ENCODE measurements at places on chromosomes 12 and 14. TPM values are rescaled to one million over a fixed set of nuclear protein-coding genes. Genes with fewer than 3 reads are reported as not detected.

GRCh38 chr12:83224012-83224411 lies 537.3 kb downstream of the TMTC2 start:
- H3K4me1 ChIP-seq = no peaks in the 10 kb centered on the region
- no peak overlapping the region for H3K4me3 ChIP-seq
- H3K36me3 ChIP-seq = no peaks in the 10 kb centered on the region
- no peak for DNase-seq
- H3K27me3 ChIP-seq = no peaks in the 10 kb centered on the region

Gene LRTM2
- total RNA-seq = not detected

GRCh38 chr12:91127306-91127705 lies 16.0 kb upstream of the LUM start:
- DNase-seq = no peak
- H3K4me3 ChIP-seq = no peak overlapping the region
- no peak overlapping the region for H3K27ac ChIP-seq
- no peaks in the 10 kb centered on the region for H3K36me3 ChIP-seq
- no peaks in the 10 kb centered on the region for H3K4me1 ChIP-seq

Gene TAS2R50
- 0.37 TPM for total RNA-seq

Gene HVCN1
- 49.1 TPM for total RNA-seq

DNA sequence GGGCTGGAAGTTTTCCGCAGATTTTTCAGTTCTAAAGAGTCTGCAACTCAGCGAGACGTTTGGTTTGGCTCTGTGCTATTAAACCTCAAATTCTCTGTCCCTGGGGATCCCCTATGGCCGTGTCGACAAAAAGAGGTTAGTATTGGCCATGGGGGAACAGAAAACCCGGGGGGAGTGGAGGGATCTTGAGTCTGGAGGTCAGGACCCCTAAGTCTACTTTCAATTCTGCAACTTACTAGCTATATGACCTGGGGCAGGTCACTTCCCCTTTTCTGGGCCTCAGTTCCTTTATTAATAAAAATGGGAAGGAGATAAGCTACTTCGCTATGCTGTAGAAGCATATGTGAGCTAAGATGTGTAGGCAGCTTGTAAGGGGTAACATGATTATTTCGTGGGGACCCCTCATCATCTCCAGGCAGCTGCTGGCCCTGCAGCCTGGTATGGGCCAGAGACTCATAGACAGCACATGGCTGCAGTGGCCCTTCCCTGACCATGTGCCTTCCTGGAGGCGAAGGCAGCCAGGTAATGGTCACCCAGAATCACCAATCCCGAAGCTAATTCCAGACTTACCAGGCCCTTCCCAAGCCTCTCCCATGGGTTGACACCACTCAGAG lies 8.6 kb downstream of the ASB2 start:
- DNase-seq = no peak
- peaks cover 65% of the 10 kb centered on the region for H3K4me1 ChIP-seq
- H3K27me3 ChIP-seq = no peaks in the 10 kb centered on the region
- no peak overlapping the region for H3K4me3 ChIP-seq
- H3K27ac ChIP-seq = no peak overlapping the region

- H3K27ac ChIP-seq = no peak overlapping the region
- H3K27me3 ChIP-seq = no peaks in the 10 kb centered on the region
- peaks cover 61% of the 10 kb centered on the region for H3K36me3 ChIP-seq
- no peak for DNase-seq
These were observed 118.6 kb downstream of the CCDC91 start for GRCh38 chr12:28308891-28309290.

DNA sequence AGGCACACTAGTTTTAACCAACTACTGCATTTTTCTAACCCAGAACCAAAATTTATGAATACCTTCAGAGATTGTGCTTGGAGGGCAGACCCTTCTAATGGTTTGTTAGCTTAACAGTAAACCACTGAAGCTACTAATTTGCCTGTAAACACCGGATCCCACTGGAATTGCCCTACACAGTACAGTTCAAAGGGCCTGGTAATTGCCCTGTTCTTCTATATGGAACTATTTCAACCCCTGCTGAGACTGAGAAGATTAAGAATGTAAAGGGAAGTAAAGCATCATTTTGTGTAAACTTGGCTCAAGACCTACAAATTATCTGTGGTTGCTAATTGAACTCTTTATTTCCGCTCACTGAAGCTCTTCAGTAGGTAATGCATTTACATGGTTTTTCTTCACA lies 468.1 kb downstream of the NPAS3 start:
- no peak overlapping the region for H3K27ac ChIP-seq
- no peak for DNase-seq
- H3K4me3 ChIP-seq = no peak overlapping the region
- peaks cover 6% of the 10 kb centered on the region for H3K27me3 ChIP-seq
- H3K4me1 ChIP-seq = no peaks in the 10 kb centered on the region
- no peaks in the 10 kb centered on the region for H3K36me3 ChIP-seq

Gene LAG3
- total RNA-seq = 64.8 TPM

Gene MGAT4C
- total RNA-seq = not detected

Gene KRT77
- not detected for total RNA-seq

DNA sequence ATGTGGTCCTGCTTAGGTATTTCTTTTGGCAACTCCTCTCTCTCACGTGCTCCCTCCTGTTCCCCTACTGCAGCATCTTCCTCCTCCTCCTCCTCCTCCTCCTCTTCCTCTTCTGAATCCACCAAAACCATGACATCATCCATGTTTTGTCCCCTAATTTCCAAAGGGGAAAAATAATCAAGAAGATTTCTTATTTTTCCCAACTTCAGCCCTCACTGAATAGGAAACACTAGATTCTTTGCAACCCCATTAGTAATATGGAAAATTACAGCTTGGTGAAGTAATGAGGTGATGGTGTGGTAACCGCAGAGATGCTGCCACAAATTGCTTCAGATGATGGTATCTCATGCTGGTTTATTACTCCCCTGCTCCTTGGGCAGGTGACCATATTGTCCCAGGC lies 7.5 kb upstream of the WSB2 start:
- H3K36me3 ChIP-seq = peaks cover 6% of the 10 kb centered on the region
- H3K4me3 ChIP-seq = no peak overlapping the region
- H3K27ac ChIP-seq = no peak overlapping the region
- DNase-seq = no peak
- H3K27me3 ChIP-seq = peaks cover 8% of the 10 kb centered on the region
- peaks cover 24% of the 10 kb centered on the region for H3K4me1 ChIP-seq

DNA sequence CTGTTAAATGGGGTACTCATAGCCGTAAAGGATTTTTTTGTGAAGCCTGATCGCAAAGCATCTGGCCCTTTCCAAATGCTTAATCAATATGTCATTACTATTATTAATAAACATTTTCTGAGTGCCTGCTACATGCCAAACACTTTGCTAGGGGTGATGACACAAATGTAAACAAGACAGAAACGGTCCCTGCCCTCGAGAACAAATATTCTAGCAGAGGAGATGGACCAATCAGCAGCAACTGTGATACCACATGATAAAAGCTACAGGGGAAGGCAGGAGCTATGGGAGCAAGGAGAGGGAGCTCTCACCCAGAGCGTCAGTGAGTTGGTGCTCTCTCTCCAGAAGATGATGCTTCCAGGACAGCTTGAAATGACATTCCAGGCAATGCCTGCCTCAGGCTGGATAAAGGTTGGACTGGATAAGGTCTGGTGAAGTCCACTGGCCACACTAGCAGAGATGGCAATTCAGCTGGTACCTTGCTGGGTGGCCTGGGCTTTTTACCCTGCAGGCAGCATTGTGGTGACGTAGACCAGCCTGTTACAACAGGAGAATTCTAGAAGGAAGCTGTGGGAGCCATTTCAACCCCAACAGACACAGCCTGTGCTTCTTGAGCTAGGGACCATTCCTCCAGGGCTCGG lies 41.1 kb downstream of the ERH start:
- no peak overlapping the region for H3K4me3 ChIP-seq
- H3K4me1 ChIP-seq = peaks cover 31% of the 10 kb centered on the region
- no peak for DNase-seq
- peaks cover 7% of the 10 kb centered on the region for H3K27me3 ChIP-seq
- no peaks in the 10 kb centered on the region for H3K36me3 ChIP-seq
